ENCODE measurements at places on chromosomes 11 and 22. TPM values are rescaled to one million over a fixed set of nuclear protein-coding genes. Genes with fewer than 3 reads are reported as not detected.

GRCh38 chr11:29224739-29225384, 792.0 kb downstream of the KCNA4 start:
- DNase-seq, result no peak

- DNase-seq, result no peak
These were observed 6.1 kb downstream of the TNNT3 start for GRCh38 chr11:1925373-1926155.

- no peak for DNase-seq
These were observed 56.0 kb upstream of the B3GNT6 start for GRCh38 chr11:76978239-76978638.

DNA sequence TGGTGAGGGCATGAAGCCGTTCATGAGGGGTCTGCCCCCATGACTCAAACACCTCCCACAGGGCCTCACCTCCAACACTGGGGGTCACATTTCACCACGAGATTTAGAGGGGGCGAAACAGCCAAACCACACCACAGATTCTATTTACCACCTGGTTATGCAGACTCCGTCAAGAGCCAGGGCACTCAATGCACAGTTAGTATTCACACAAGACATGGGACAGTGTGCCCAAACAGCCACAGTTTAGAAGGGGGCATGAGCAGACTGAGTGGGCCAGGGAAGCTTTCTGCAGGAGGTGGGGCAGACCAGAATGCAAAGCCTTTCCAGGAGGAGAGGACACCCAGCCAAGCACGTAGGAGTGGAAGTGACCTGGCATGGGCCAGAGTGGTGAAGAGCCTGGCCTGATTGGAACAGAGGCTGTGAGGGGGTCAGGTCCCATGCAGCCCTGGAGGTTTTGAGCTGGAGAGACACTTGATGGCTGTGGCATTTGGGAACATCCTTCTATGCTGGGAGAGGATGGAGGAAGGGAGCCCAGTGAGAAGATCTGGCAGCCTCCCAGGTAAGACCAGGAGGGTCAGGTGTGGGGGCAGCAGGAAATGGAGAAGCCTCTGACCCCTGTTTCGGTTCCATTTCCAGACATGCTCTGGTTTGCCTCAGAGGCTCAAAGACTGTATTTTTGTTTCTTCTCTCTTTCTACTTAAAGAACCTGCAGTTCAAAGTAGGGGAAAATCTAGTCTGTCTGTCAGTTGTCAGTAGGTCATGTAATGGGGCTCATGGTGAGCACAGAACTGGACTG, 199.1 kb upstream of the NCAM1 start:
- no peak for DNase-seq

OR52H1 gene
- 0.26 TPM for polyA plus RNA-seq

MMP10 gene
- 1.6 TPM for polyA plus RNA-seq

GSTT2 gene
- 1.3 TPM for polyA plus RNA-seq

All from left lung (tissue), 14 donors.